Breast epithelium (tissue), 4 donors: ENCODE measurements at places on chromosomes 1 and 21. TPM values are rescaled to one million over a fixed set of nuclear protein-coding genes. Genes with fewer than 3 reads are reported as not detected.

- no peaks in the 10 kb centered on the region for H3K27me3 ChIP-seq
- DNase-seq, result no peak
- no peaks in the 10 kb centered on the region for H3K36me3 ChIP-seq
- no peak overlapping the region for H3K4me3 ChIP-seq
- H3K27ac ChIP-seq, result no peak overlapping the region
- H3K4me1 ChIP-seq, result no peaks in the 10 kb centered on the region
Measured at GRCh38 chr1:230127105-230128054, 60.3 kb downstream of the GALNT2 start.

GRCh38 chr1:92859400-92860039 is 27.7 kb downstream of the RPL5 start:
- H3K4me3 ChIP-seq, result no peak overlapping the region
- no peaks in the 10 kb centered on the region for H3K27me3 ChIP-seq
- H3K36me3 ChIP-seq, result no peaks in the 10 kb centered on the region
- H3K4me1 ChIP-seq, result no peaks in the 10 kb centered on the region
- H3K27ac ChIP-seq, result no peak overlapping the region
- no peak for DNase-seq

- no peak for DNase-seq
- peaks cover 9% of the 10 kb centered on the region for H3K36me3 ChIP-seq
- no peaks in the 10 kb centered on the region for H3K27me3 ChIP-seq
Measured at GRCh38 chr1:48760857-48761256, 15.8 kb downstream of the BEND5 start.

Gene CD5L
- total RNA-seq, result not detected

DNA sequence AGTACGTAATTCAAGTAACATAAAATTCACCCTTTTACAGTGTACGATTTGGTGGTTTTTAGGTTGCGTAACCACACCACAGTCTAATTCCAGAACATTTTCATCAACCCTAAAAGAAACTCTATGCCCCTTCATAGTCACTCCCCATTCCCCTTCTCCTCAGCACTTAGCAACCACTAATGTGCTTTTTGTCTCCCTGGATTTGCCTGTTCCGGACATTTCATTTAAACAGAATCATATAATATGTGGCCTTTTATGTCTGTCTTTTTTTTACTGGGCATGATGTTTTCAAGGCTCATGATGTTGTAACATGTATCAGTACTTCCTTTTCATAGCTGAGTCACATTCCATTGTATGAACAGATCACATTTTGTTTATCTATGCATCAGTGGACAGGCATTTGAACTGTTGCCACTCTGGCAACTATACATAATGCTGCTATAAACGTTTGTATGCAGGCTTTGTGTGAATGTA is 20.8 kb downstream of the OBSCN start:
- DNase-seq, result no peak
- no peak overlapping the region for H3K4me3 ChIP-seq
- no peaks in the 10 kb centered on the region for H3K36me3 ChIP-seq
- H3K27me3 ChIP-seq, result no peaks in the 10 kb centered on the region

GRCh38 chr1:245969283-245969682 is 537.8 kb downstream of the SMYD3 start:
- DNase-seq, result no peak
- no peaks in the 10 kb centered on the region for H3K27me3 ChIP-seq
- no peaks in the 10 kb centered on the region for H3K36me3 ChIP-seq
- H3K27ac ChIP-seq, result no peak overlapping the region

DNA sequence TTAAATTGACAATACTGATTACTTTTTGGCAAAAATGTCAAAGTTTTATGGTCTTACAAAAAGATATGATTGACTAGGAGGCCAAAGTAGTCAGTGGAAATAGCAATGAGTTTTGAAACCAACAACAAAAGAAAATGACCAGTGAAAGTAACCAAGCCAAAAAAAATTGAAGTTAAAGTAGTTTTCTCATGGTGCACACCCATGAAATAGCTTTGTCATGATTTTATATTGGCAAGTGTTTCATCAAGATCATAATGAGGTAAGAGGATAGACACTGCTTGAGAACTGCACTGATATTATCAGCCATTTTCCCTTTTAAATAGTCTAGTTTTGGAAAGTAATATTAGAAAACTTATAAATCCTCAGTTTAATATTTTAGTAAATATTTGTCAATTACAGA is 206.2 kb upstream of the ADAMTS5 start:
- no peaks in the 10 kb centered on the region for H3K27me3 ChIP-seq
- no peak overlapping the region for H3K4me3 ChIP-seq
- no peak for DNase-seq
- H3K4me1 ChIP-seq, result no peaks in the 10 kb centered on the region

GRCh38 chr1:119935373-119935772 is 39.1 kb upstream of the ADAM30 start:
- no peaks in the 10 kb centered on the region for H3K4me1 ChIP-seq
- H3K36me3 ChIP-seq, result peaks cover 35% of the 10 kb centered on the region
- no peaks in the 10 kb centered on the region for H3K27me3 ChIP-seq
- DNase-seq, result no peak
- no peak overlapping the region for H3K27ac ChIP-seq
- no peak overlapping the region for H3K4me3 ChIP-seq

Gene COL16A1
- total RNA-seq, result 58.7 TPM

DNA sequence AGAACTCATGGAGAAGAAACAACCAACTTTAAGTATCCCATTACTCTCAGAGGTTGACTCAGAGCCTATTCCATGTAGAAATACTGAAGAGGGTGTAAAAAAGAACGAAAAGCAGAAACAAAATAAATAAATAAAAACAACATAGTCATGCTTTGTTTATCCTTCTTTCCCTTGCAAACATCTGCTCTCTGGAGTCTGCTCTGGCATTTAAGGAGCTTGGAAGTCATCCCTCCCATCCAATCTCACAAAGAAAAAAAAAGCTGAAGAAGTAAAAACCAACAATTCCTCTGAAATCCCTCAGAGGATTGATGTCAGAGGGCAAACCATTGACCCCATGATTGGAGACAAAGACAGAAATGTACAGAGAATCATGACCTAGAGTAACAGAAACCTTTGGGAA is 302.6 kb upstream of the GREM2 start:
- no peaks in the 10 kb centered on the region for H3K27me3 ChIP-seq
- DNase-seq, result no peak
- no peak overlapping the region for H3K4me3 ChIP-seq
- no peaks in the 10 kb centered on the region for H3K36me3 ChIP-seq
- no peaks in the 10 kb centered on the region for H3K4me1 ChIP-seq
